ENCODE measurements at places on chromosomes 3 and 15.

DNA sequence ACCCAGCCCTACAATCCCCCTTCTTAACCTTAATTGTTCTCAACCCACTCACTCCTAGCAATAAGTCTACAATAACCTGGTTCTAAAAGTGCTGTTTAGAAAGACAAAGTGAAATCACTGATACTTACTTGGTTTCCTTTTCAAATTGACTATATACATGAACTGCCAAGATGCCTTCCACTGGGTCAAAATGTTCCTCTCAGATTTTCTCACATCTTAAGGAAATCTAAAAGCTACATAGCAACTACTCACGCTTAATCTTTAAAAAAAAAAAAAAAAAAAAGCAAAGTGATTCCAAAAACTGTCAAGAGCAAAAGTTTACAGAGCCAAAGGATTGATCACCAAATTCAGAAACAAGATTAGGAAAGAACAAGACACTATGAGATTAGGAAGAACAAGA lies 68.7 kb upstream of the MAP4 start:
- no peak for DNase-seq

- no peak for DNase-seq
Measured at GRCh38 chr3:166714206-166714605, 665.9 kb downstream of the ZBBX start.

- DNase-seq, result no peak
Measured at GRCh38 chr3:73623346-73623745, 1.4 kb downstream of the PDZRN3 start.

DNA sequence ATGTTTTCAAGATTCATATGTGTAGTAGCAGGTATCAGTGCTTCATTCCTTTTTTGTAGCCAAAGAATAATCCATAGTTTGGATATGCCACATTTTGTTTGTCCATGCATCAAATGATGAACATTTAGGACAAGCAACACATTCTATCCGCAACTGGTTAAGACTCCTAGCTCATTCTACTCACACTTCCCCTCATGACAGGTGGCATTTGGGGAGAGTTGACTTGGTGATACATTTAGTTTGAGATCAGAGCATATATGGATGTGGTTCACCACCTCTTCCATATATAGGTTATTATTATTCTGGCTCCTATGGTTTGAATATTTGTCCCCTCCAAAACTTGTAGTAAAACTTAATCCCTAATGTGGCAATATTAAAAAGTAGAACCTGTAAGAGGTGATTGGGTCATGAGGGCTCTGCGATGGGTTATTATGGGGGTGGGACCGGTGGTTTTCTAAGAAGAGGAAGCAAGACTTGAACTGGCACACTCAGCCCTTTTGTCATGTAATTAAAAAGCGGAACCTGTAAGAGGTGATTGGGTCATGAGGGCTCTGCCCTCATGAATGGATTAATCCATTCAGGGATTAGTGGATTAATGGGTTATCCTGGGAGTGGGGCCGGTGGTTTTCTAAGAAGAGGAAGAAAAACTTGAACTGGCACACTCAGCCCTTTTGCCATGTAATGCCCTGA lies 75.3 kb upstream of the HRH1 start:
- no peak for DNase-seq

GRCh38 chr3:49017229-49017970 lies 980 bp downstream of the DALRD3 start:
- no peak for DNase-seq

DNA sequence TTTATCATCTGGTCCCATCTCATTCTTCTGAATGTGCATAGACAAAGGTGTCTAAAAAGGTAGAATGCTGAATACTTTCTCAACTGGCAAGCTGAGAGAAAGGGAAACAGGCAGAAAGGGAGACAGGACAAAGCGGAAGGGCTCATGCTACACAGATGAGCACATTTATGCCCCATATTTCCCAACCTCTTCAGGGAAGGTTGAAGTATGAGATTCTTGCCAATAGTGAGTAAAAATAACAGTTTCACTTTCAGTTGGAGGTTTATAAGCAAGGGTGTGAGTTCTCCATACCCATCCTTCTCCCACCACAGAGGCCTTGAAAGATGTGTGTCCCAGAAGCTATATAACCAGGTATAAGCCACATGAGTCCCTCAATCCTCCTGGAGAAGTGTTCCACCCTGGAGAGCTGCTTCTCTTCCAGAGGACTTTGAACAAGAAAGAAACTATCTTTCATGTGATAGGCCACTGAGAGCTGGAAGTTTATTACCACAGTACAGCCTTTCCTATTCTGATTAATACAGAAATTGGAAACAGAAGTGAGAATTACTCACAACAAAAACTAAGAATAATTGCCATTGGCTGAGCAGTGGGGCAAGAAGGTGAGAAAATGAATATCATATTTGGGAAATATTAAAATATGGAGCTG lies 709.4 kb upstream of the NR2F2 start:
- DNase-seq, result no peak

DNA sequence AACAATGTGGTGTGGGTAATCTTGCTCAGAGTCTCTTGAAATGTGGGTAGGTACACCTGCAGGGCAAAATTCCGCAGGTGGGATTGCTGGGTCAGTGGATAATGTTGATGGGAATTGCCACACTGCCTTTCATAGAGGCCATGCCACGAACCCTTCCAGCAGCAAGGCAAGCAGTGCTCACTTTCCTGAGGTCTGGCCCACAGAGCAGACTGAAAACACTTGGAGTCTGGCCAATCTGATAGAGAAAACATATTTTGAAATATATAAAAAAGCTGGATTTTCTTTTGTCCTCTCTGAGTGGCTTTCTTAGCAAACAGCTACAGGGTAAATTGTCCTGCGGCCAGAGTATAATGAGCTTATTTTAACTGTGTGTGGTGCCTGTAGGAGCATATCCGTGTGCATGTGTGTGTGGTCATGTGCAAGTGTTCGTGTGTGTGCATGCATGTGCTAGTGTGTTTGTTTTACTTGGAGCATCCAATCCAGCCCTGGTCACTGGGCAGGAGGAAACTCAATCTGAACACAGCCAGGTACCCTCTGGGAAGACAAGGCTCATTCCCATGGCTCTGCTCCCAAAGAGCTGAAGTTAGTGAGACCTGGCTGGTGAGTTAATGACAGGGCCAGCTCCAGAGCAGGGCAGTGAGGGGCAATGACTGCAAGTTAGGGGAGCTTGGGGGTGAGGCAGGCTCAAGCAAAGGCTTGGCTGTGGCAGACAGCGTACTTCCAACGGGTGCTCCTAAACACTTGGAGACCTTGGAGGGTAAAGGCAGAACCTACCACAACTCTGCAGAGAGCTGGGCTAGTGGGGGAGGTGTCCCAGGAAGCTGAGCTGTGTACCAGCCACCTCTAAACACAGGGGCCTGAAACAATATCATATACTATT lies 91.3 kb downstream of the PLXNA1 start:
- DNase-seq, result no peak

GRCh38 chr15:78370013-78370412 lies 29.9 kb downstream of the CRABP1 start:
- DNase-seq, result no peak

DNA sequence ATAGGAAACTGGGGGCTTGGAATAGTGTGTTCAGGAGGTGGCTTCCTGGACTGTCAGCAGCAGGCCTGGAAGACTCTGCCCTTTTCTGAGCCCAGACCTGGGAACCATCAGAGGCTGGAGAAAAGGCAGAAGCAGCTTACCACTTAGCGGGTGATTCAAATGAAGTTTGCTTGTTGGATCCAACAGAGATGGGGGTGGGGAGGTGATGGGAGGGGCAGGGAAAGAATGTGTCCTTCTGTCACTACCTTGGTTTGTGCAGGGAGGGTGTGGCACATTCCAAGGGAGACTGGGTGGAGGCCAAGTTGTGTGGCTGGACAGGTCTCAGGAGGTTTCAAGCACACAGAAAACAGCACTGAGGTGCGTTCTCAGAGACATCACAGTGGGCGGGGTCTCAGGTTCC lies 58.8 kb downstream of the TRAK1 start:
- no peak for DNase-seq

DNA sequence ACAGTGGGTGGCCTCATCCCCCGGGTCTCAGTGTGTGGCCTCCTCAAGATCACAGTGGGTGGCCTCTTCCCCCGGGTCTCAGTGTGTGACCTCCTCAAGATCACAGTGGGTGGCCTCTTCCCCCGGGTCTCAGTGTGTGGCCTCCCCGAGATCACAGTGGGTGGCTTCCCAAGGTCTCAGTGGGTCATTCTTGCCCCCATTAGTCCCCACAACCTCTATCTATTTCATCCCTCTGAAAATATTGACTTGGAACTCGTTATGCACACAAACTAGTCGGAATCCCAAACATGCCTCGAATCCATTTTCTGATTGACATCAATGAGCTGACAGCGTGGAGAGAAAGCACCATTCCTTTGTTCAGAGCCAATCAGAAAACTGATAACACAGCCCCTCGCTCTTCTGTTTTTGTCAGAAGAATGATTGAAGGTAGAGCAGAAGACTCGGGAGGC lies 10.8 kb upstream of the SSUH2 start:
- no peak for DNase-seq

DNA sequence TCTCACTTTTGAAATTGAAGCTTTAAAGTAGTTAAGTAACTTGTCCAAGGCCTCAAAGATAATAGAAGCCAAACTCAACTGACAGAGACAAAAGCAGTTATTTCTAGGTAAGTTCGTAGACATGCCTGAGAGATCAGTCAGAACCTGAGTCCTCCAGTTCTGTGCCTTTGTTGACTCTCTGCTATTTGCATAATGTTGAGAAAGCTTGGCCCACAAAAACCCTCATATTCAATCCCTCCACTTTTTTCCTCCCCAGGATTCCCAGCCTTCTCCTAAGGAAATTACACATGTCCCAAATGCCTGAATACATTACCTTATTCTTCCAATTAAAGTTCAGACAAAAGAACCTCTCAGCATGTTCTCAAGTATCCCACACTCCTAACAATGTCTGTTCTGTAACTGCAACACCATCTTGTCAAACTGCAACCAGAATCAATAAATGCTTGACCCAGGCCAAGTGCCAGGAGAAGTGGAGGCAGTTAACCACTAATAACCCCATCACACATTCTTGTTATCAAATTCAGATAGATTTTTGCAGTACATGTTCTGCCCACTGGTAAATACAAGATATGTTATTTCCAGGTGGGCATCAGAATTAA lies 217.8 kb downstream of the LRRC3B start:
- no peak for DNase-seq

DNA sequence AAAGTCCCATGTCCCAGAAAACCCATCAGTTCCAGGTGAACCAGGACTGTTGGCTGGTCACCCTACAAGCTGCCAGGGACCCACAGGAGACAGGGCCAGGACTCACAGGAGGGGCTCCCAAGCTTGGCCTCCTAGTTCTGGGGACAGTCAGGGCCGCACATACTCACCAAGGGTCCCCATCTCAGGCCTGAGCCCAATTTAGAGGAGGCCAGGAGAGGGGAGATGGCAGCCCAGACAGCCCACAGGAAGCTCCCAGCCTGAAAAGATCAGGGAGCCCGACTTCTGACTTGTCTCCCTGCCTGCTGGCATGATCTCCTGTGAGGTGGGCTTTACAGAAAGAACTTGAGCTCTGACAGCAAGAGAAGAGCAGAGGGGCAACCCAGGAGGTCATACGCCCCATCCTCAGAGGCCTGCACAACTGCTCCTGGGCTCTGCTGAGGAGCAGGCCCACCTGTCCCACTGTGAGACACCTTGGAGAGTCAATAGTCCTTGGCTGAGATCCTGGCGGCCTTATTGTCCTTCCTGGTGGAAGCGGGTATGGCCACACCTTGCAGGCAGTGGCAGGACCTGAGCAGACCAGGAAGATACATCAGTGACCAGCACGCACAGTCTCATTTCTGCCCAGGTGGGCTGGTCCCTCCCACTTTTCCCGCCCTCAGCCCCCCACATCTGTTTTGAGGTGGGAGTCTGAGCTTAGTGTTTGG lies 2.5 kb upstream of the ISLR start:
- no peak for DNase-seq

GRCh38 chr3:188266562-188267274 lies 112.8 kb downstream of the LPP start:
- no peak for DNase-seq

DNA sequence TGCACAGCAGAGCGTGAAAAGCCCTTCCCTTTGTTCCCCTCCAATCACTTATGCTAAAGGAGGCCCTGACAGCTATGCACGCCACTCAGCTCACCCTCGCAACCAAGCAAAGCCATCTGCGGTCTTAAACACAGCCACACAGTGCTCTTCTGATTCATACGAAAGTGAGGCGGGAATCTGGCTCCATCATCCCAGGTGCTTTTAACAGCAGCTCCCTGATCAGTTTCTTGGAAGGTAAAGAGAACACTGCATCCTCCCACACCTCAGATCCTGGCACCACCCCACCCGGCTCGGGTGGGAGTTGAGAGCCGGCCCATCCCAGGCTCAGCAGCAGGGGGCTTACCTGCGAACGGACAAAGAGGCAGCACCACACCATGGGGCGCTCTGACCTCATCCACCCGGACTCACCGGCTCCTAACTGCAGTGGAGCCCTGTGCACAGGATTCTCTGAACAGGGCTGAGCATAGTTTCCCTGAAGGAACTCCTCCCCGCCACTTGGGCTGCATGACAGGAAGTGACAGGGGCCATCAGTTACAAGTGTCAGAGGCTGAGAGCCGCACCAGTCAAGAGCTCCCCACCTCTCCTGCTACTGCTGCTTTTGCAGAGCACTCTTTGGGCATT lies 114.3 kb upstream of the ARHGEF3 start:
- DNase-seq, result peak; percentile 78

- DNase-seq, result peak; percentile 12
Measured at GRCh38 chr15:63553388-63553791, 43.8 kb upstream of the FBXL22 start.

GRCh38 chr3:15345066-15345607 lies 12.8 kb upstream of the SH3BP5 start:
- no peak for DNase-seq

DNA sequence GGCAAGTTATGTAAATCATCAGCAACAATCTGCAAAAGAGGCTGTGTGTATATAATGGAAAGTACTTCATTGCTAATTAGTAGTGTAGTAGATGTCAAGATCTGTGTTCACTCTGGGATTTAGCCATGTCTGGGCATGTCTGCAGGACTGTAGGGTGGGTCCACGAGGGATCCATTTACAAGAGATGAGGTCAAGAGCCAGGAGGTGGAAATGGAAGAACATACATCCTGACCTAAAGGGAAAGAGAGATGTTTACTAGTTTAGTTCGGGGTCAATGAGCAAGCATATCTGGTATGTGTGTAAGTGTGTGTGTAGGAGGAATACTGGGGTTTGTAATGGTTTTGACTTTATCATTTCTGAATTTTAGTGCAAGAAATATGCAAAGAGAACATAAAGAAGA lies 171.5 kb upstream of the NANOGP8 start:
- no peak for DNase-seq

DNA sequence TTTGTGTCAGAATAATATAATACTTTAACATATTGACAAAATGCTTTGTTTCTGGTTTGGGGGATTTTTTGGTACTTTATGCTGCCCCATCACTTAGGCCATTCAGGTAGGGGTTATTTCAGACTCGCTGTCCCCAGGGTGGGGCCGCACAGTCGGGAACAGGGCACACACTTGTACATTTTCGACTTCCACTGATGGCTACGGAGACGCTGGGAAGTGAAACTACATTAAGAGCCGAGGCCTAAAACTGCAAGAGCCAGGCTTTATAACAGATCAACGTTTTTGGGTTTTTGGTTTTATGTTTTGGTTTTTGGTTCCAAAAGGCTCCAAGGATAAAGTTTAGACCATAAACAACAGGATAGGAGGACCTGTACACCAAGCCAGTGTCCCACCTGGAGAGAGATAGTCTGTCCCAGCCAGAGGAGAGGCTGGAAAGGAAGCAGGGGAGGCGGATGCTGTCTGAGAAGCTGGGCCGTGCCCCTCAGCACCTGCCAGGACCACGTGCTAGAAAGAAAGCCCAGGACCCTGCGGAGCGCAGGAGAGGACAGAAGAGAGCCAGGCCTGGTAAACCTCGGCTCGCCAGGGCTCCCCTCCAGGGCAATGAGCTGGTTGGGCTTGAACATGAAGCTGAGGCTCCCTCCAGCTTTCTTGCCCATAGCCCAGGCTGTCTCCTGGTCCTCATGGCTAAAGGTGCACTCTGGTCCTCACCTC lies 111.7 kb downstream of the CHSY1 start:
- DNase-seq, result no peak
